Liver (tissue), 10 donors: ENCODE measurements at places on chromosomes 11 and 22. TPM values are rescaled to one million over a fixed set of nuclear protein-coding genes. Genes with fewer than 3 reads are reported as not detected.

DNA sequence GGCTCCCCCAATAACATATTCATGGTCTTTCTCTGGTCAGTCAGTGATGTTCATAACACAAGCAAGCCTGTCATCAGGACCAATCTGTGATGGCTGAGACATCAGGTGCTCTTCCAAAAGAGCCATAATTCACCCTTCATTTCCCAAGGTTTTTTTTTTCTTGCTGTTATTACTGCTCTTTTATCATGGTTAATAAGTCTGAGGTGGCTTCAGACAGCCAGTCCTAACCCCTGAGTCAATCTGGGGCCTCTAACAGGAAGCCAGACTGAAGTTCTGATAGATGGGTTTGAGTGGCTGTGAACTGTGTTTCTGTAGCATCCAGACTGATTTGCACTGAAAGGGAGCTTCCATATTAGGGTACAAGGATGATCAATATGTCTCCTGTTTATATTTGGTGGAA, 8.8 kb downstream of the EHF start:
- no peak for DNase-seq

DNA sequence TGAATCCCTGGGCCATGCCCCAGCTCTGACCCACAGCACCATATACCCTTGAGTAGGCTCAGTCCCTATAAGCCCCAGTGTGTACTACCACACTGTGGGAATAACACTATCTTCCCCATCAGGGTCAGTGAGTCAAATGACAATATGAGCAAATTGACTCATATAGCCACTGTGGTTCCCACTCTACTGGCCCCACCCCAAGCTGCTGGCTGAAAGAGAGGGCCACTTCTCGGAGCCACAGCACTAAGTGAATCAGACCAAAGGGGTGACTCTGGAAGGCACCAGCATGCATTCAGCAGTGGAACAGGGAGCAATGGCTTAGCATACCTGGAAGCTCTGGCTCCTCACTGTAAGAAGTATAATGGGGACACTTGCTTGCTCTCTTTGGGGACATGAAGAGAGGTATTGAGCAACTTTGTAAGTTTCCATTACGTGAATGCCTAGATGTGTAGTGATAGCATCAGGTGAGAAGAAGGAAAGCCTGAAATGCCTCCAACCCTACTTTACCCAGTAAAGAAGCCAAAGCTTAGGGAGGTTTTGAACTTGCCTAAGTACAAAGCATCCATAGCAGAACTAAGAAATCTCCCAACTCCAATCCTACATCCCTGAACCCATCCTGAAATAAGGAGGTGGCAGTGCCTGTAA, 13.5 kb downstream of the CD59 start:
- no peak for DNase-seq

DNA sequence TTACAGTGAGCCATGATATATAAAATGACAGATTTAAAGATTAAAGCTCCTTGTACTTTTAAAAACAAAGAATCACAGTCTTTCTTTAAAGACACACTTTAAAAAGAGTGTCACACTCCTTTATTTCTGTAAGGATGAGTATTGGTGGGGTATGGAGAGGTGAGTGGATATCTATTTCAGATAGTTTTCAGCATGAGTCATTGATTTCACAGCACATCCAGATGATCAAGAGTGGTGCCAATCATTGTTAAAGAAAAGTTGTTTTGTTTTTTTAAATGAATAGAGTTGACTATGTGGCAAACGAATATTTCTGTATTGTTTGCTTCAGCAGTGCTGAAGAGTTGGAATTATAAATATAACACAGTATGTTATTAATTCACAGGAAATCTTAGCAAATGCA, 52.5 kb downstream of the FAR1 start:
- DNase-seq = no peak

- DNase-seq = no peak
These were observed 385.9 kb downstream of the MIAT start for GRCh38 chr22:27043262-27043661.

- DNase-seq = no peak
These were observed 34.7 kb upstream of the ELF5 start for GRCh38 chr11:34548278-34548677.

GRCh38 chr11:35017528-35018342, 101.3 kb downstream of the PDHX start:
- DNase-seq = no peak

- DNase-seq = no peak
These were observed 652.5 kb downstream of the NTM start for GRCh38 chr11:132022733-132023478.

DNA sequence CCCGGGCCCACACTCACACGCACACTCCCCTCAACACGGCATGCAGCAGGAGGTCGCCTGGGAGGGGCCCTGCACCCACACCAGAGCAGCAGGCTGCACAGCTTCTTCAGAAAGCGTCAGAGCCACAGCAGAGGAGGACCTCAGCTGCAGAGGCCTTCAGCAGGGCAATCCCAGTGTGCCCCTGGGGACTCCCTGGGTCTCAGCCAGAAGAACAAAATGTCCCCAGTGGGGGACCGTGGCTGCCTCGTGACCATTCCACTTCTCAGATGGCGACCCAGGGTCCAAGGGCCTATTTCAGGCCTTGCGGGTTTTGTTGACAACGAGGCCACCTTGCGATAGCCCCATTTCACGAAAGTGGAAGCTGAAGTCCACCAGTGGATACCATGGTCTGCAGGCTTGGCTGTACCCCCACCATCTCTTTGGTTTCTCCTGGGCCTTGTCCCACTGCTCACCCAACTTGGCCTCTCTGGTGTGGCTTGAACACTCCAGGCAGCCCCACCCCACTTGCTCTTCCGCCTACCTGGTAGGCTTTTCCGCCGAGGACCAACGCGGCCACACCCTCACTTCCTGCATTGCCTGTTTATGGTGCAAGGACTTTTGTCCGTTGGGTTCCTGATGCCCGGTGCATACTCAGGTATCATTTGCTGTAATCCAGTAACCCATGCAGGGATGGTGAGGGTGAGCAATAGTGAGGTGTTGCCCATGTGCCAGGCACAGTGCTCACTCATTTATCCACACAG, 38.1 kb downstream of the MB start:
- no peak for DNase-seq

DNA sequence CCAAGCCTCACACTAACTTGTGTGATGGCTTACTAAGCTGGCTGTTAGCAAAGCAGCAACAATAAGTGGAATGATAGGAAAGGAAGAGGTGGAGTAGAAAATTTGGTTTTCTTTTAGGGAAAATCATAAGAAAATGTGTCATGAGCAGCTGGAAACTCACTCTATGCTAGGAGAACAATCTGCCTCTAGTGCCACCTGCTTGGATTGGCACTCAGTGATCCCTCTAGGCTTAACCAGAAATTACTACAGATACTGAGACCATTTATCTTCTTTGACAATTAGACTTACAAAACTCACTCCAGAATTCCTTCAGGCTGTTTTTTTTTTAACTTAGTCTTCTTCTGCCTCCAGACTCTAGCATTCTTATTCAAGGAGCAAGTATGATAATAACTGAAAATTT, 117.3 kb downstream of the CD44 start:
- DNase-seq = no peak

DNA sequence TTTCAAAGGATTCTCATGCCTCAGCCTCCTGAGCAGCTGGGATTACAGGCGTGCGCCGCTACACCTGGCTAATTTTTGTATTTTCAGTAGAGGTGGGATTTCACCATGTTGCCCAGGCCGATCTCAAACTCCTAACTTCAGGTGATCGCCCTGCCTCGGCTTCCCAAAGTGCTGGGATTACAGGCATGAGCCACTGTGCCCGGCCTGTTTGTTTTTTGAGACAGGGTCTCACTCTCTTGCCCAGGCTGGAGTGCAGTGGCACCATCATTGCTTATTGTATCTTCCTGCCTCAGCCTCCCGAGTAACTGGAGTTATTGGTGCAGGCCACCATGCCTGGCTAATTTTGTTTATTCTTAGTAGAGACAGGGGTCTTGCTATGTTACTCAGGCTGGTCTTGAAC, 8.1 kb downstream of the FADS2 start:
- no peak for DNase-seq

P2RX6 gene
- total RNA-seq = 0.59 TPM

OR2D2 gene
- not detected for total RNA-seq

ZFP91 gene
- total RNA-seq = 27.8 TPM

CRELD2 gene
- total RNA-seq = 17.2 TPM

KCTD14 gene
- 0.70 TPM for total RNA-seq
